B cell (primary cell): ENCODE measurements at places on chromosomes 7 and 10. TPM values are rescaled to one million over a fixed set of nuclear protein-coding genes. Genes with fewer than 3 reads are reported as not detected.

GRCh38 chr7:68866200-68866570 lies 732.1 kb upstream of the AUTS2 start:
- DNase-seq = no peak

- no peak for DNase-seq
Observed at GRCh38 chr10:61929555-61929954, 28.1 kb downstream of the ARID5B start.

MSANTD7 gene
- 12.9 and 15.2 TPM in 2 replicates for total RNA-seq

- no peak for DNase-seq
Observed at GRCh38 chr10:69045441-69046300, 42.2 kb upstream of the SRGN start.

DNA sequence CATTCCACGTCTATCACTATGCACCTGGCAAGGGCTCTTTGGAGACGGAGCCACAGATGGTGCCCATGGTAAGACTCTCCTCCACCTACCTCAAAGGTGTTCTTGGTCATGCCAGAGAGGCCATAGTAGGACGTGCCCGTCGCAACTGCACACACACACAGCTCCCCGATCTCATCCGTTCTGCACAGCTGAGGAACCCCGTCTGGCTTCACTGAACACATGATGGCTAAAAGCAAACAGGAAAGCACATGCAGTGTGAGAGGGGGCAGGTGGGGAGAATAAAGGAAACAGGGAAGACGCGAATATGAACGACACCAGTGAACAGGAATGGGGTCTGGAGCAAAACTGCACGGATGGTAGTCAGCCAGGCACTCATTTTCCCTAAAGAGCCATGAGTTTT lies 230.9 kb downstream of the ZMYND11 start:
- DNase-seq = no peak

DNA sequence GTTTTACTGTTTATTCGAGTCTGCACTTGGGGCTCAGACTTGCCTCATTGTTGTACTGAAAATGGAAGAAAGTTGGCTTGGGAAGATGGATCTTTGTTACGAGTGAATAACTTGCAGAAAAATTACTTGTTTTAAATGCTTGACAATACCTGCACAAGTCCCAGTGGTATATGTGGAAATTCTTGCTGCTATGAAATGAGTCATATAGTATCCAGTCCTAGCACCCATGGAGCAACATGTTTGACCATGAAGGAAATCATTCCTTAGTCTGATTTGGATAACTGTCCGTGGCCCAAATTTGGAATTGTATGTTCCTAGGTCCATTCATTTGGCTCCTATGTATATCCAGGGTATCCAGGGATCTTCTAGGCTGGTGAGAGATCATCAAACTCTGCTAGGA lies 1096.8 kb downstream of the KCNMA1 start:
- no peak for DNase-seq

CLCN1 gene
- not detected in 2 replicates for total RNA-seq

DNA sequence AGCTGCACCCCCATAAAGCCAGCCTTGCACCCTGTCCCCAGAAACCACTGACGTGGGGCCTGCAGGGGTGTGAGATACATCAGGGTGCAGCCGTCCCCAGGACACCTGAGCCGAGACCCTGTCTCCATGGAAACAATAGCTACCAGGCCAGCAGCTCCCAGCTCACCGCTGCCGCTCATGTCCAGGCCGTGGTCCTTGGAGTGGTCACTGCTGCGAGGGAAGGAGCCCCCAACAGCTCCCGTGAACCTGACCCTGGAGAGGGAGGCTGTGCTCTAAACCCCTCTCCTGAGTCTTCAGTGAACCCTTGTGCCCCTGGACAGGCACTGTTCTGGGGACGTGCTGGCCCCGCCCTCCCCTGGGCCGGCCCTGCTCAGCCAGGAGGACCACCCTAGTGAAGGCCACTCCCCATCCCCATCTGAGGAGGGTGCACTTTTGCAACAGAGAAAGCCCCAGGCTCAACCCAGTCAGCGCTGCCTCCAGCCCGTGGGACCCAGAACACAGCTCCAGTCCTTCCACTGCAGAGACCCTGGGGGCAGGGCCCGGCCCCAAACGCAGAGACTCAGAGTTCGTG lies 19.6 kb upstream of the INPP5A start:
- DNase-seq = no peak

DNA sequence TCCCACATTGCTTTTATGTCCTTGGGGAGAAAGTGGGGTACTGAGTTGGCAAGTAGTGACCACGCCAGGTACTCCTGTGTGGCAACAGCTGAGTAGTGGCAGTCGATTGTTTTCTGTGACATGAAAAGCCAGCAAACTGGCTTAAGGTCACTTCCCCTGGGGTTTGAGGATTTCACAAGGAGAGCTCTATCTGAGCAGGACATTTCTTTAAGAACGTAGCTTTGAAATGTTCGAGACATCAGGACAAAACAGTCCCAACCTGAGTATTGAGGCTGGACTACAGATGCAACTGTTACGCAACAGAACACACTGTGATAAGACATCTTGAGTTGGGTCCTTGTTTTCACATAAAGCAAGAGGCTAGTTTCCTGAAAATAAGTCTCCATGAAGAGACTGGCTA lies 146.7 kb upstream of the KLF14 start:
- DNase-seq = no peak

- no peak for DNase-seq
Observed at GRCh38 chr10:125024497-125025234, 82.7 kb downstream of the ZRANB1 start.

GRCh38 chr7:71019706-71020105 lies 112.2 kb upstream of the GALNT17 start:
- no peak for DNase-seq

- no peak for DNase-seq
Observed at GRCh38 chr7:26705567-26705966, 158.8 kb downstream of the SKAP2 start.

GRCh38 chr10:71819441-71819861 lies 31.6 kb downstream of the PSAP start:
- DNase-seq = no peak

CCAR1 gene
- 98.9 and 101 TPM in 2 replicates for total RNA-seq

PLEKHA1 gene
- total RNA-seq = 28.5 and 34.0 TPM in 2 replicates

PTPN12 gene
- 65.4 and 78.8 TPM in 2 replicates for total RNA-seq

DNA sequence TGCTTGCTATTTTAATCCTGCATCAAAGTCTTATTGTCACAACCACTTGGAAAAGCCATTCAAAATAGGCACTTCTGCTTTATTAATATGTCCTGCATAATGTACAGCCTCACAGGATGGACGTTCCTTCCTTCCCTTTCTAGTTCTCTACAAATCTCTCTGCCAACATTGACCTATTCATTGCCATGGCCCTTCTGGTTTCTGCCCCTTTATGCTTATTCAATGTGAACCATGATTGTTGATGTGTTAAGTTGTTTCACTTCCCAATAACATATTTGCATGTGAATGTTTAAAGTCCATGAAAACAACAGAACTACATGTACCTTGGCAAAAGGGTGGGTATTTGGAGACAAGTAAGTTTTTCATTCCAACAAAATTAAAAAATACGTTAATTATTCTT lies 45.7 kb downstream of the COL28A1 start:
- peak; percentile 39 for DNase-seq

DNA sequence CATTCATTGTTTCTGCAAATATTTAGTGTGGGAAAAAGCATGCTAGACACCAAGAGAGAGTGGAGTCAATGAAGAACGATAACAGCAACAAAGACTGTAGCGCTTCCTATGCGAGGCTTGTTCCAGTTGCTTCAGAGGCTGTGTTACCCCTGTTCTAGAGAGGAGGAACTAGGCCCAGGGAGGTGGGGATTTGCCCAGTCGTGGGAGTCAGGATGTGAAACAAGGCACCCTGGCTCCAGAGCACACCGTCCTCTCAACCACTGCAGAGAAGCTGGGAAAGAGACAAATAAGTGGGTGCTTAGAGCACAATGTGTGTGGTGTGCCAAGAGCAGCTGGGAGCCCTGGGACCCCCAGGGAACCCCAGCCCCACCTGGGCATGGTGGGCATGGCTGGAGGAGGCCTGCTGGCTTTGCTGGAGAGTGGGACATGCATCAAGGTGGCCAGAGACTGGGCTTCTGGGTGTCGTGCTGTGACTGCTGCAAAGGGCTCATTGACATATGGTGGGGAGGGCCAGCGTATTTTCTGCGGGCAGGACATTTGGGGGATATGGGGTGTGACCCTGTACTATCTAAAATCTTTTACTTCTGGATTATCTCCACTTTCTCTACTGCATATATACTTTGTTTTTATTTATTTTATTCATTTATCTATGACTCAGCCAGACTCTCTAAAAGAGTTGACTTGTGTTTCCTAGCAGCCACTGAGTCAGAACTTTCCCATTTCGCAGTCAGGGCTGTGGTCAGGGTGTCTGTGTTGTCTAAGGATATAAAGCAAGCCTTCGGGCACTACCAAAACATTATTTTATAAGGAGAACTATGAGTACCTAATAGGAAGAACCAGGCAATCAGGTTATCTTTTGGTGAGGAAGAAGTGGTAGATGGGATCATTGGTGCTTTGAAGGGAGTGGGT lies 95.4 kb downstream of the TCF7L2 start:
- no peak for DNase-seq
